ENCODE measurements at places on chromosomes 4 and X.

DNA sequence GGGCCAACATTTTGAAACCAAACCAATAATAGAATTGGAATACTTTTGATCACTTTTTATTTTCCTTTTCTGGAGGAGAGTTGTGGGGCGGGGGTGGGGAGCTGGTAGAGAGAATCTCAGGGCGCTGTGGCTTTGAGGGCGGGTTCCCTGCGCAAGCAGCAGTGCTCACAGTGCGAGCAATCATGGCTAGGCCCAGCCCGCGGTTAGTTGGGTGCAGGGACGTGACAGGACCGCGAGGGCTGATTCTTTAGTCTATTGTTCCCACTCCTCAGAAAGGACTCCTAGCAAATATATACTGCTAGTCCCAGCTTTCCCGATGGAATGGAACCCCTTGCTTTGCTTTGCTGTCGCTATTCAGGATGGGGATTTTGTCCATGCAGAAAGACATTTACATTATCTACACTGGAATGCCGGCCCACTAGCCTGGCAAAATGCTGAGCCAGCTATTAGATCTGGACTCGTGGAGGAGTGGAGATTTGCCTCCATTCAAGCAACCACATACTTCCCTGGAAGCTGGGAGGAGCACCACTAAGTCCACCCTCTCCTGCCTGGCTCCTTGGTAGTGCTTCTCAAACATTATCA lies 23.9 kb upstream of the APLN start:
- no peak for DNase-seq

- no peak for DNase-seq
These were observed 201.6 kb downstream of the DCTD start for GRCh38 chr4:182715548-182715947.

- DNase-seq: no peak
These were observed 10.3 kb downstream of the SRPX2 start for GRCh38 chrX:100654261-100654660.

DNA sequence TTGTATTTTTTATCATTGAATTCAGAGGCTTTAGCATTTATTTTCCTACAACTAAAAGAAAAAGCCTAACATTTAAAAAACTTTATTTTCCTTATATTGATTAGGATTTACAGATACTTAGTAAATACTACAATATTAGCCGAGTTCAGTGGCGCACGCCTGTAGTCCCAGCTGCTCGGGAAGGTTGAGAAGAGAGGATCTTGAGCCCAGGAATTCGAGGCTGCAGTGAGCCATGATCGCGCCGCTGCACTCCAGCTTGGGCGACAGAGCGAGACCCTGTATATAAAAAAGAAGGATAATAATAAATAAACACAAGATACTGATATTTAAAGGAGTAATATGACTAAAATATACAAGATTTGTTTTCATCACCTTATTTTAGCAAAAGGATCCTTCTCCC lies 681 bp upstream of the UPF3B start:
- no peak for DNase-seq

GRCh38 chr4:118849867-118850487 lies 14.1 kb upstream of the SEC24D start:
- no peak for DNase-seq

- DNase-seq: no peak
These were observed 139.5 kb downstream of the TBL1X start for GRCh38 chrX:9604111-9604907.

DNA sequence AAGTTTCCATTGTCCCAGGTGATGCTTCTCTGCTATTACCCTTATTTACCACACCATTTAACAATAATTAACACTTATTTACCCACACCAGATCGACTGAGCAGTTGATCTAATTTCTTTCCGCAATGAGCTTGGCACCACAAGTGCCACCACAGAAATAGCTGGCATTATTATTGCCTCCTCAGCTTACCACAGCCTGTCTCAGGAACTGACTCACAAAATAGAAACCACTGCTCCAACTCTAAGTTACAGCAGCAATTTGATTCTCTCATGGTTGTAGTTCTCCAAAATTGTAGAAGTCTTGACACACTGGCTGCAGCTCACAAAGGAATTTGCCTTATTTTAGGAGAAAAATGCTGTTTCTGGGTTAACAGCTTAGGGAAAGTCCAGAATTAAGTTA lies 22.5 kb downstream of the ZNF721 start:
- no peak for DNase-seq

- DNase-seq: no peak
These were observed 561.5 kb upstream of the PCDH10 start for GRCh38 chr4:132587626-132588025.

DNA sequence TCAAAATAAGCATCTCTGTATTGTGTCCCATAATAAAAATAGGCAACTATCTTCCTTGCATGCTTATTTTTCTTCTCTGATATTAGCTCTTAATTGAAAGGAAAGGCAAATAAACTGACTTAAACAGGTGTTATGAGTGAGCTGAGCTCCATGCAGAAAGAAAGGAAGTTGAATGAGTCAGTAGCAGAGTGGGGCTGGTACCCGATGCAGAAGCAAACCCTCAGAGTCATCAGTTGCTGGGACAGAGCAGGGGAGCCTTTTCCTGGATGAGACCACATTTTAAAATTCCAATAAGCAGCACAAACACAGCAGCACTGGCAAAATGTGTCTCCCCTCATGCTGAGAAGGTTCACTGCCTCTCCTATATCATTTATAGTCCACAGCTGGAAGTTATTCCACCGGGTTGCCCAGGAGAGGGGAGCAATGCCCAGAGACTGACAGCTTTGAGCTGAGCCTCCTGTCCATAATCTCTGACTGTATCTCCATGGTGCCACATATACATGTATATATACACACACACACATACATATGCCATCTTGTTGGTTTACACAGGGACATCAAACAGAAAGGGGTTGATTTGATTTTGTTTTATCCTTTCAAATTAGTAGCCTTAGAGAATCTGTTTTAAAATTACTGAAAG lies 274.3 kb upstream of the PPARGC1A start:
- DNase-seq: no peak

- no peak for DNase-seq
These were observed 36.5 kb upstream of the NPFFR2 start for GRCh38 chr4:71995297-71995696.

DNA sequence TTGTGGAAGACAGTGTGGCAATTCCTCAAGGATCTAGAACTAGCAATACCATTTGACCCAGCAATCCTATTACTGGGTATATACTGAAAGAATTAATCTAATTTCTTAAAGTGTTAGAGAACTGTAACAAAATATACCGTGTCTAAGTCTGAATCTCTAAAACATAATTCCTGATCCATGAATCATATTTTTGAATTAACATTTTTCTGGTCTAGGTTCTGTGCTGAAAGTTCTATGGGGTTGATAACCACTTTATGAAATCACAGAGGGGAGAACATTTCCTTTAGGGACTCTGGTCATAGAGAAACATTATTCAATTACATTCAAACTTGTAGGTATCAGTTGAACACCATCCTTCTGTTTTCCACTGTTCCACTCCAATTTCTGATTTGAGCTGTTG lies 91.9 kb upstream of the ETNPPL start:
- DNase-seq: no peak

GRCh38 chrX:118630848-118631247 lies 96.6 kb upstream of the IL13RA1 start:
- DNase-seq: no peak

DNA sequence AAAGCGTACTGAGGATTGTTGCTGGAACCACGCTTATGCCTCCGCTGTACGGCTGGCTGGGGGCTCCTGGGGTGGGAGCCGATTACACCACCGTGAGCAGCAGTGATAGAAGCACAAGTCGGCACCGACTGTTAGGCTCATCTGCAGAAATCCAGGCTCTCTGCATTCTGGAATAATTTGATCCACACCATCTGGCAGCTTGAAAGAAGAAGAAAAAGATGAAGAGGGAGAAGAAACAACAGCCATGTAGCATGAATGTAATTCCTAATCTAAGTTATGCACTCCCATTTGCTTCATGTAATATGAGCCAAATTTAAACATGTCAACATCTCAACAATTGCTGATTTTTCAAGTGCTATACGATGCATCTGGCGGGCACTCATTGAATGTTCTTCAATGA lies 84.6 kb upstream of the DHX15 start:
- DNase-seq: no peak

- DNase-seq: no peak
These were observed 81.9 kb downstream of the RBM47 start for GRCh38 chr4:40547789-40548132.

DNA sequence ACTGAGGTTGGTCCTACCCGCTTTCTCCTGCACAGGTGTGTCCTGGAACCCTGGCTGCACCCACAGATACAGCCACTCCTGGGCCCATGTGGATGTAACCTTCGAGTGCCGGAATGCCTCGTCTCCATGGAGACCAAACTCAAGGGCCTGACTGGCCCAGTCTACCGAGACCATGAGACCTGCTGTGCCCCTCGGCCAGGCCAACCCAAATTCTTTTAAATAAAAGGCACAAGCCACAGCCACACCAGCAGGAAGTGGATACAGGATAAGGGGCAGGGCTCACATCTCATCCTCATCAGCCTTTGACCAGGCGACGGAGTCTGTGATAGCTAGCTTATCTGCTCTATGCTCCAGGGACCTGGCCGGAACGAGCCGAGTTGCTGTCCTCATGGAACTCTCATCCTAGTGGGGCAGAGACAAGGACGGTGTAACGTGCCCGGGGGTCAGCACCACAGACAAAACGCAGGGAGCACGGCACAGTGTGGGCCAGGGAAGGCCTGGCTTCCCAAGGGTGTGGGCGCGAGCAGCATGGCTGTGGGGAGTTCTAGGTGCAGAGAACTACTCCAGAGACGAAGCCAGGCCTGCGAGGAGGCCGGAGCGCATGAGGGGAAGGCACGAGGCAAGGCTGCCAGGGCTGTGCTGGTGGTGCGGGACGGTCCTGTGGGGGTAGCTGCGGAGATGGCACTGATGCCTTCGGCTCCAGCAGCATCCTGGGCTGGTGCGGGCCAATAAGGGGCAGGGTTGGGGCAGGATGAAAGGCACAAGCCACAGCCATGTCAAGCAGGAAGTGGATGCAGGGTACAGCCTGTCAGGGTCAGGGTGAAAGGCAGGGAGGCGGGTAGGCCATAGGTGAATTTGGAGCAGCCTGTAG lies 22.7 kb downstream of the NOP14 start:
- DNase-seq: no peak

DNA sequence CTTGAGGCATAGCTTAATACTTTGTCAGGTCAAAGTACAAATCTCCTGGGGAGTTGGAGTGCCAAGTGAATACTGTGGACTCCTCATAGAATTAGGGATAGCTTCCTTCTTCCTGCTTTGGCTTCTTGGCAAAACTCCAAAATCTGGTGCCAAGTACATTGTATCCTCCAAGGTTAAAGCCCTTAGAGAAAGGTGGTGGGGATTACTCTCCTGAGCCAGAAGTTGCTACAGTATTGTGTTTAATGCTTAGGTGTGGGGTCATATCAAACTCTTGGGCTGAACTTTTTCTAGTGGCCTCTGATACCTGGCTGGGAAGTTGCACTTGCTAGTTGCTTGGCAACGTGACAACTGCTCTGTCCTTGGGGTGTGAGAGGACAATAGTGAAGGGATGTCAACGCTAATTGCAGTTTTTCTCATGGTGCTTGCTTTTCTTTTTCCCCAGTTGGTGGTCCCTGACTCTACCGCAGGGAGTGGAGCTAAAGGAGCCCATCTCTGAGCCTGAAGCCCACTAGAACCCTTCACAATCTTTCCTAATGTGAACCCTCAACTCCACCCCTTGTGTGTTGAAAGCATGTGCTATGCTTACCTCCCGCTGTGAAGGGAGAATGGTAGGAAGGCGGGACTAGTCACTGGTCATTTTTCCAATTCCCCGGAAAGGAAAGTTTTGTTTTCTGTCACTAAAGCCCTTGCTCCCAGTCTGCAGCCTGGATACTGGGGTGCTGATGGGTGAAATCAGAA lies 35.5 kb downstream of the DLG3 start:
- no peak for DNase-seq

GRCh38 chr4:88697588-88698329 lies at the start of gene NAP1L5:
Gene NAP1L5, minus strand, starts transcription at chr4:88697829. Its CDS starts 75 bp downstream, at chr4:88697754.
- DNase-seq: peak; percentile 9
